Astrocyte (in vitro differentiated cells and primary cell): ENCODE measurements at places on chromosomes 4 and X. TPM values are rescaled to one million over a fixed set of nuclear protein-coding genes. Genes with fewer than 3 reads are reported as not detected.

- peak; percentile 83 for DNase-seq
Measured at GRCh38 chr4:17168571-17168970, 270.1 kb upstream of the LDB2 start.

Gene ANXA3
- total RNA-seq, result 43.0 and 68.7 TPM in 2 replicates

DNA sequence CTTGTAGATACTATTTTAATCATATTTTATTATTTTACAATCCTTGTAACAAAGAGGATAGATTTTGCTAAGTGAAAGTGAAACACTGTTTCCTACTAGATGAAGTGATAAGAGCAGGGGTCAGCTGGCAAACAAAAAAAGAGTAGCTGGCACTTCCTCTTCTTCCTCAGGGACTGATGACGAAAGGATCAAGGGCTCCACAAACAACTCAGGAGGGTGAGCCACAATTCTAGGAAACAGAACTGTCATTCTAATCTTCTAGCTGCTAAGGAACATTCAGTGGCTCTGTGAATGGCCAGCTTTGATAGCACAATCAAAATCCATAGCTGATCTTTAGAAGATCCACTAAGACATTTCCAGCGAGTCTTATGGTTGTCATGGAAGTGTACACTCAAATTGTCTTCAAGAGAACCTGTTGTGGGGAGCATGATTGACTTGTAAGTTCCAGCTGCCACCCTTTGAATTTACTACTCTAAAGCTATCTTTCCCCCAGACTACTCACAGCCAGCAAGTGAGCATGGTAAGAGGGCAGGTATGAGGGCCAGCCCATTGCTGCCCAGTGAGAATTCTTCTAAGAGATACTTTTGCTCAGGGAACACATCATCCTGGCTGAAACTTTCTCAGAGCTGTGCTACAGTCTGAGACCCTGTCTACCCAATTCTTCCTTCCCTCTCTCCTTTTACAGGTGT is 275.7 kb upstream of the RASGEF1B start:
- no peak for DNase-seq

GRCh38 chr4:153270361-153270760 is 66.1 kb downstream of the TRIM2 start:
- DNase-seq, result no peak
